Stimulated activated CD4-positive, alpha-beta T cell treated with anti-CD3 and anti-CD28 coated beads, TNF-alpha, amount 100 ng/mL, for 1 hour (primary cell): ENCODE measurements at places on chromosomes 12 and 14.

GRCh38 chr12:15600223-15600935 lies 188.8 kb downstream of the EPS8 start:
- no peak for DNase-seq

- no peak for DNase-seq
Observed at GRCh38 chr12:99745121-99745520, 97.6 kb downstream of the GARIN6 start.

DNA sequence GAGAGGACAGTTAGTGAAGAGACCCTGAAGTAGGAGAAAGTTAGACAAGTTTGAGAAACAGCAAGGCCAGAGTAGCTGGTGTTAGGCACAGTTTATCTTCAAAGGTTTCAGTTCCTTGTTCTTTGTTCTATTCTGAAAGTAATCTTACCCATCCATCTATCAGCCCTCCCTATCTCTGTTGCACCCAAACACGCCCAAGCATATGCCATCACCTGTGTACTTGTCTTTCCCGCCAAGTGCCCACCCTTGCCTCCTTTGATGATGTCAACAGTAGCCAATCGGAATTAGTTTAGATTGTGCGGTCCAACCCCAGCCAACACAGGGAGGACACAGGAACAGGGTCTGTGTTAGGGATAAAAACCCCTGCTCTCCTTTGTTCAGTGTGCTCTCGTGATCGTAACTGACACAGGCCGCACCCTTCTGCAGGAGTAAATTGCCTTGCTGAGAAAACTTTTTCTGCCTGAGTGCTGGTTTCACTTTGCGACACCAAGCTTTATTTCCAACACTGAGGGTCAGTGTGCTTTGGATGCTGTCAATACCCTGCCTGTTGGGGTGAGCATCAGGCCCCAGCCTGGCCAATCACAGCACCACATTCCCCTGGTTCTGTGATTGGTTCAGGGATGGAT lies 4.7 kb upstream of the TMEM229B start:
- no peak for DNase-seq

DNA sequence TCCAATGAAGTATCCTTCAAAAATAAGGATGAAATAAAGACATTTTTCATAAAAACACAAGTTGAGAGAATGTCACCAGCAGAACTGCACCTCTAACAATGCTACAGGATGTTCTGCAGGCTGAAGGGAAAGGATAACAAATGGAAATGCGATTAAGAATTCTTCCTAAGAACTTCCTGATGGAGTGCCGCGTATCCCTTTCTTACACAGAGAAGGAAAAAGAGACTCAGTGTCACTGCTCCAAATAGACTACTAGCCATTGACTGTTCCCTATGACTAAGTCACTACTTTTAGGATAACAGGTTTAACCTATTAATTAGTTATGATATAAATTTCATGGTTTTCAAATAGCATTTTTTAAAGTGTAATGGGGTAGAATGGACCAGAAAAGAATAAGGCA lies 3.2 kb downstream of the ANO2 start:
- DNase-seq: no peak

GRCh38 chr12:68868043-68868790 lies 60.2 kb downstream of the MDM2 start:
- DNase-seq: no peak
